Upper lobe of right lung (tissue), 1 donor: ENCODE measurements at places on chromosomes 2 and 18.

DNA sequence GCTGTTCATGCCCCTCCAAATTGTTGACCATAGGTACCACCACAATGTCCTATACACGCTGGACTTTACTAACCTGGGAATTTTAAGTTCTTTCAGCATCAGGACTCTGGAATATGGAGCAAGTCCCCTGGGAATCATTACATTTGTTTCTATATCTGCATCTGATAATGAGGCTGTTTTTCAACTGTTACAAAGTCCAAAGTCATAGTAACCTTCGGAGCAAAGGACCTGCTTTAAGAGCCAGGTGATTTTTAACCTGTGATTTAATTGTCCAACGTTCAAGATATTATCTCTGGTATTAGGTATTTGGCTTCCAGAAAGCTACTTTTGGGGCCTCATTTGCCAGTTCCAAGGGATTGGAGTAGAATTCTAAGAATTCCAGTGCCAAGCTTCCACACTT is 7.5 kb upstream of the B3GNT2 start:
- no peak for DNase-seq
- no peaks in the 10 kb centered on the region for H3K27me3 ChIP-seq
- H3K4me3 ChIP-seq, result no peak overlapping the region
- peaks cover 4% of the 10 kb centered on the region for H3K4me1 ChIP-seq
- no peaks in the 10 kb centered on the region for H3K36me3 ChIP-seq
- H3K27ac ChIP-seq, result no peak overlapping the region

DNA sequence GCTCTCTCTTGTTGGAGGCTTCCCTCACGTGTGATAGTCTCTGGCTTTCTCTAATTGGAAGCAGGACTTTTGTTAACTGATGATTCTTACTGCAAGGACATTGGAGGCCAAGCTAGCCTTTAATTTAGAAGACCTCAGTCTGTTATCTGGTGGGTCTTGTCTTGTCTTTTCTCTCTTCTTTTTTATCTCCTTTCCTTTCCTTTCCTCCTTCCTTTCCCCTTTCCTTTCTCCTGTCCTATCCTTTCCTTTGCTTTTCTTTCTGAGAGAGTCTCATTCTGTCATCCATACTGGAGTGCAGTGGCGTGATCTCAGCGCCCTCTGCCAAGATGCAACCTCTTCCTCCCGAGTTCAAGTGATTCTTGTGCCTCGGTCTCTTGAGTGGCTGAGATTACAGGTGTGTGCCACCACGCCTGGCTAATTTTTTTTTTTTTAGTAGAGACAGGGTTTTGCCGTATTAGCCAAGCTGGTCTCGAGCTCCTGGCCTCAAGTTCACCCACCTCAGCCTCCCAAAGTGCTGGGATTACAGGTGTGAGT is 18.1 kb downstream of the CCNYL1 start:
- H3K4me3 ChIP-seq, result no peak overlapping the region
- peak; percentile 69 for DNase-seq
- H3K36me3 ChIP-seq, result peaks cover 21% of the 10 kb centered on the region
- no peaks in the 10 kb centered on the region for H3K27me3 ChIP-seq
- no peak overlapping the region for H3K27ac ChIP-seq
- peaks cover 13% of the 10 kb centered on the region for H3K4me1 ChIP-seq

- H3K36me3 ChIP-seq, result no peaks in the 10 kb centered on the region
- DNase-seq, result no peak
- no peak overlapping the region for H3K27ac ChIP-seq
- no peaks in the 10 kb centered on the region for H3K27me3 ChIP-seq
Measured at GRCh38 chr2:186426153-186427016, 59.7 kb upstream of the ZC3H15 start.

DNA sequence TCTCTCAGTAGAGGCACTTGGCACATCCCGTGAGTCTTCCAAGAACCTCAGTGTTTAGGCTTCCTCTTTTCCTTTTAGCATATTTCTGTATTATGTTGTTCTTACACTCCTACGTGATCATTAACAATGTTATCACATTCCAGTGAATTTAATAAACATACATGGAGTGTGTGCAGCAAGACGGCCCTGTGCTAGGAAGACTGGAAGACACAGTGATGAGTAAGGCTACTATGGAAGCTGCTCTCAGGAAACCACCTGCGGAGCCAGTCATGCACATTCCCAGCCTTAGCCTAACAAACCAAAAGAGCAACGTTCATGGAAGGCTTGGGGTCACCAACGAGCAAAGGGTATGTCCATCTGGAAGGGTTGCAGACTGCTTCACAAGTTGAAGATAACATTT is 103.4 kb downstream of the ETAA1 start:
- no peaks in the 10 kb centered on the region for H3K36me3 ChIP-seq
- no peaks in the 10 kb centered on the region for H3K27me3 ChIP-seq
- no peak for DNase-seq
- H3K4me1 ChIP-seq, result no peaks in the 10 kb centered on the region

GRCh38 chr2:150586858-150587257 is 99.4 kb upstream of the RND3 start:
- H3K4me1 ChIP-seq, result peaks cover 13% of the 10 kb centered on the region
- no peak overlapping the region for H3K4me3 ChIP-seq
- no peak overlapping the region for H3K27ac ChIP-seq
- H3K36me3 ChIP-seq, result no peaks in the 10 kb centered on the region
- DNase-seq, result no peak

DNA sequence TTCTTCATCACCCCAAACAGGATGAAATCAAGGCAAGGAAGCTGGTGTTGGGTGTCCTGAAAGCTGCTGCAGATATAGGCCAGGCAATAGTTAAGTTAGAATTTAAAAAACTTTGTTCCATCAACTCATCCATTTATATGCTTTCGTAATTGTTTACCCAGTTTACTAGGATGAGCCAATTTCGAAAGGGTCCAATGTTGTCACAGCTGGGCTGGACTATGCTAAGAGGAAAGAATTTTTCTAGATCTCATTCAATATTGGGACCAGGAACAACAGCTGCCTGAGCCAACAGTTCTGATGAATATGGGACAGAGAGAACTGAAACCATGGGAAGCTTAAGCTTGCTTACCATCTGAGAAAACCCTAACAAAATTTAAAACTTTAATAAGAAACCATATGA is 21.6 kb upstream of the SP3 start:
- no peaks in the 10 kb centered on the region for H3K27me3 ChIP-seq
- H3K36me3 ChIP-seq, result no peaks in the 10 kb centered on the region
- H3K4me1 ChIP-seq, result peaks cover 39% of the 10 kb centered on the region
- no peak for DNase-seq

DNA sequence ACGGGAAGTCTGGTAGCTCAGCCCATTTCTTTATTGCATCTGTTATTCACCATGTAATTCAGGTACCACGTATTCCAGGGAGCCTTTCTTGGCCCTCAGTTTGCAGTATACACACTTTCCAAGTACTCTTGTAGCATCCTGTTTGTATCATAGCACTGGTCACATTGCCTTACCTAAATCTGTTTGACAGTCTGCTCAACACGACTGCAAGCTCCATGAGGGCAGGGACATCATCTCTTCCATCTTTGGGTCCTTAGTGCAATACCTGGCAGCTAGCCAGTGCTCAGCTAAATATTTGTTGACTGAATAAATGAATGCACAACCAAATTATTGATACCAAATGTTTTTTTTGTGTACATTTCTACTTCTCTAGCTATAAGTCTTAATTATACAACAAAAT is 11.2 kb upstream of the IL18R1 start:
- H3K4me3 ChIP-seq, result no peak overlapping the region
- H3K36me3 ChIP-seq, result no peaks in the 10 kb centered on the region
- H3K27me3 ChIP-seq, result no peaks in the 10 kb centered on the region
- DNase-seq, result no peak
- no peaks in the 10 kb centered on the region for H3K4me1 ChIP-seq
- H3K27ac ChIP-seq, result no peak overlapping the region

- H3K27me3 ChIP-seq, result no peaks in the 10 kb centered on the region
- no peaks in the 10 kb centered on the region for H3K4me1 ChIP-seq
- DNase-seq, result no peak
Measured at GRCh38 chr18:39487932-39488331, 1922.3 kb upstream of the CELF4 start.

DNA sequence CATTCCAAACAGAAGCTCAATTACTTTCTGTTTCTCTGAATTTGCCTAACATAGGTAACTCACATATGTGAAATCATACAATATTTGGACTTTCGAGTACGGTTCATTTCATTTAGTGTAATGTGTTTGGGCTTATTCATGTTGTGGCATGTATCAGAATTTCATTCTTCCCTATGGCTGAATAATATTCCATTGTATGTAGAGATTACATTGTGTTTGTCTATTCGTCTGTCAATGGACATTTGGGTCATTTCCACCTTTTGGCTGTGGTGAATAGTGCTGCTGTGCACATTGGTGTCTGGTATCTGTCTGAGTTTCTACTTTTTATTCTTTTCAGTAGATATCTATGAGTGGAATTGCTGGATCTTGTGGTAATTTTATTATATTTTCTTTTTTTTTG is 43.9 kb downstream of the LBH start:
- no peak overlapping the region for H3K4me3 ChIP-seq
- peak overlapping the region; percentile 32 for H3K27ac ChIP-seq
- no peak for DNase-seq
- H3K36me3 ChIP-seq, result no peaks in the 10 kb centered on the region
- peaks cover 11% of the 10 kb centered on the region for H3K4me1 ChIP-seq

GRCh38 chr2:148501545-148501944 is 143.0 kb upstream of the EPC2 start:
- DNase-seq, result no peak
- H3K4me1 ChIP-seq, result no peaks in the 10 kb centered on the region
- no peaks in the 10 kb centered on the region for H3K36me3 ChIP-seq
- no peak overlapping the region for H3K27ac ChIP-seq
- no peak overlapping the region for H3K4me3 ChIP-seq

- H3K27me3 ChIP-seq, result no peaks in the 10 kb centered on the region
- DNase-seq, result no peak
- H3K27ac ChIP-seq, result no peak overlapping the region
- H3K4me1 ChIP-seq, result no peaks in the 10 kb centered on the region
- H3K4me3 ChIP-seq, result no peak overlapping the region
Measured at GRCh38 chr2:123566291-123566946, 458.7 kb upstream of the CNTNAP5 start.

DNA sequence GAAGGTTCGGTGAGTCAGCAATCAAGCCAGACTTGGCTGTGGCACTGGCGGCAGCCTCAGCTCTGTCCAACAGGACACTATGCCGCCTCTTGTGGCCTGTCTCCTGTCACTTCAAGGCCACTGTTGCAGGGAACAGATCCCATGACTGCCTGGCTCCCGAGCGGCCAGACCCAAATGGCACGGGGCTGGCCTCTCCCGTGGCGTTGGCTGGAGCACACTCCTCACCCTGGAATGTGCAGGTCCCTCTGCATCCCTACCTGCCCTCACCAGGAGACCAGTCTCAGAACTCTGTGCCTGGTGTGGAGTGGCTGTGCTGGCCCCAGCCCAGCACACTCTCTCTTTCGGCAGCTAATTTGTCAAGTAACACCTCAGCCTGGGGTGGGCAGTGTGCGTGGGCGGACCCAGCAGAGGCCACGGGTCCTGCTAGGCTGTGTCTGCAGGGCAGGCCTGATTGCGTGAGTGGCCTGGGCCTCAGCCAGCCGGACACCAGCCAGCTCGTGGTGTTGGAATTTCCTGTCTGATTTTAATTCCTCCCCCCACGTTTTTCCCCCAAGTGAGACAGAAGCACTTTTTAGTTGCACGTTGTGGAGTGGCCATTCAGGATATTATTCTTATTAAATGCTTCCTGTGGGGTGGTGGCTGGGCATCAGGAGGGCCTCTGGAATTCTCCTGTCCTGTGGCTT is 179.3 kb downstream of the GLI2 start:
- peak; percentile 89 for DNase-seq
- H3K36me3 ChIP-seq, result no peaks in the 10 kb centered on the region
- peaks cover 27% of the 10 kb centered on the region for H3K4me1 ChIP-seq
- H3K27ac ChIP-seq, result no peak overlapping the region
- no peak overlapping the region for H3K4me3 ChIP-seq
- no peaks in the 10 kb centered on the region for H3K27me3 ChIP-seq

DNA sequence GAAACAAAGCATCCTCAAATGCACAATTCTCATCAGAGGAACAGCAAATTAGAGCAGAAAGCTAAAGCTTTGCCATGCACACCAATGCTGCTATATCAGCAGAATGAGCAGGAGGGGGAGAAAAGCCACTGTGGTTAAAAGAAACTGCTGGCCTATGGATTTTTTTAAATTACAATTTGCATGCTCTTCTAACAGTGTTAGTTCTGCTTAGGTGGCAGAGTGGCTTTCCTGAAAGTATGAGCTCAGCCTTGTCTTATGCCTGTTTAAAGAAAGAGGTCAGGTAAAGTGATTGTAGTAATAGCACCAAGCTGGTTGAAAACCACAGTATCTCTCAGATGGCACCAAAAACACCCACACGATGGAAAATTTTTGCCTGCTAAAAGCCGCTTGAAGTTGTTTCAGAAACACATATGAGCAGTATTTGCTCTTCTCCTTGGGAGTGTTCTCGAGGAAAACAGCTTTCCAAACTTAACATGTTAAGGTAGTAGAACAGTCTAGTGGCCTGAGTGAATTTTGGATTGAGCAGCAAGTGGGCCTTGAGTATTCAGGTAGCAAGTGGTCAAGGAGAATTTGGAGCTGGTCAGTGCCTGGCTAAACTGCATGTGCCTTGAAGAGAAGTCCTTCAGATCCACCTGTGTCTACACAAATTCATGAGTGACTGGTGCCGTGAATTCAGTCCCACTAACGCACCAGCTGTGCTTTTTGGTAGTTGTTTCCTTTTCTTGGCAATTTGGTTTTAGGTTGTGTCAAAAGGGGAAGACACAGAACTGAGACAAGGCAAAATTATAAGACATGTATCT is 19.6 kb upstream of the NDUFV2 start:
- H3K27me3 ChIP-seq, result no peaks in the 10 kb centered on the region
- H3K27ac ChIP-seq, result peak overlapping the region; percentile 2
- H3K36me3 ChIP-seq, result no peaks in the 10 kb centered on the region
- H3K4me1 ChIP-seq, result peaks cover 11% of the 10 kb centered on the region

DNA sequence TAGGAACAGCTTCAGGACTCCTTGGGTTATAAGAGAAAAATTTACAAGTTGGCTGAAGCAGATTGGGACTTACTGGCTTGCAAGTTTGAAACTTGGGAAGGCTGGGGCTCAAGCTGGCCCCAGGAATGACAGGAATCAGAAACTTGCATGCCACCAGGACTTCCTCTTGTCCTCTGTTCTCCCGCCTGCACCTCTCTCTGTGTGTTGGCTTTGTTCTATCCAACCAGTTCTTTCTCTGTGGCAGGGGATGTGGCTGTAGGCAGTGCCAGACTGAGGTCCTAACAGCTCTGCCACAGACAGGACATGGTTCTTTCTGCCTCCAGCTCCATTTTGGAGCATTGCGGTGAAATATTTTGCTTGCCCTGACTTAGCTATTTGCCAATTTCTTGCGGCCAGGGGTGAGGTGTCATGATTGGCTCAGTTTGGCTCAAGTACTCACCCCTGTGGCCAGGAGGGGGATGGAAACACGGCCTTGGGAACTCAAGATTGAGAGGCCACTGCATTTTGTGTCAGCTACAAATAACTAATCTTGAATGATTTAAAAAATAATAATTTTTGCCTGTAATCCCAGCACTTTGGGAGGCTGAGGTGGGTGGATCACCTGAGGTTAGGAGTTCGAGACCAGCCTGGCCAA is 48.9 kb downstream of the MEP1B start:
- H3K4me1 ChIP-seq, result no peaks in the 10 kb centered on the region
- H3K27me3 ChIP-seq, result no peaks in the 10 kb centered on the region
- no peaks in the 10 kb centered on the region for H3K36me3 ChIP-seq
- H3K4me3 ChIP-seq, result no peak overlapping the region
- DNase-seq, result no peak
- H3K27ac ChIP-seq, result no peak overlapping the region
